ENCODE measurements at places on chromosomes 2 and 18.

GRCh38 chr2:208618220-208618619 is 211.6 kb downstream of the PTH2R start:
- DNase-seq: no peak

DNA sequence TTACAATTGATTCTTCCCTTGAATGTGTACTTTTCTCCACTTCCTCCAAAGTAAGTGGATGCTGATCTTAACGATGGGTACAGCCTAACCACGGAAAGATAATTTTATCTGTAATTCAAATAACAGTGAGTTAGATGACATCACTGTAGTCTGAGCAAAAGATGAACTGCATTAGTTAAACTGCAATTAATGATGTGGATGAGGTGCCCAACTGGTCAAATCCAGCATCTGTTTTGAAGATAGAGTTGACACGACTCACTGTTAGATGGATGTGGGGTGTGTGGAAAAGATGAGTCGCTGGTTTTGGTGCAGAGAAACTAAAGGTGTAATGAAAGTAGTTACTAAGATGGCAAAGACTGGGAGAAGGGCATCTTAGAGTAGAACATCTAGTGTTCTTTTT is 270.5 kb upstream of the MEIS1 start:
- no peak for DNase-seq

DNA sequence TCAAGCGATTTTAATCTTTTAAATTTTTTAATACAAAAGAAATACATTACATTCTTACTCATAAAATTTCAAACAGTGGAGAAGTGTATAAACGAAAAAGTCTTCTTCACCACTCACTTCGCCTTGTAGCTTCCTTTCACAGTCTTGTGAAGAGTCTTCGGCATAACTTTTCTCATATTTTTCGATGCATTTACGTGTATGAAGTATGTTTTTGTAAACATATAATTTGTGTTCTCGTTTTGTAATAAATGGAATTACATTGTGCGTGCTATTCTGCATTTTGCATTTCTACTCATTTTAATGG is 1.1 kb downstream of the SP140L start:
- DNase-seq: no peak

DNA sequence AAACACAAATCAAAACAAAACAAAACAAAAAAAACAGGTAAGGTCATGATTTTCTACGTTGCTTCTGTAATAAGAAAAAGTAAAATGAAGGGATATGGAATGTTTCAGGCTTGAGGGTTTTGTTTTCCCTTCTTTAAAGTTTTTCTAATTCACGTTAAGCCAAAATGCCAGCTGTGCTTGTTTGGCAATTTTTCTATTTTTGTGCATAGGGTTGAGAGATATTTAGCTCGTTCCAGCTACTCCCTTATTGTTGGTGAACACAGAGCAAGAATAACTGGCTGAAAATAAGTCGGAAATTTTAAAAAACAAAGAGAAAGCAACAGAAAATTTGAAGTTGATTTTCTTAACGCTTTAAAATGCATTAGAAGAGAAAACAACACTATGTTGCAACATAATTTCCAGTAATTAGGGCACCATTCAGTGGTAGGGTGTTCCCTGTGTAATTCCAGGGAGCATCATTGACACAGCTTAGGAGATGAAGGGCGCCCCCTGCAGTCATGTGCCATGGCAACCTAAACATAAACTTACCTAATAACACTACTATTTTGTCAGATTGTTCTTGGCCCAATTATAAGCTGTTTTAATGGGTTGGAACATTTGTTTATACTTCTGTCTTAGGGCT is 99.5 kb downstream of the DTNA start:
- DNase-seq: no peak

DNA sequence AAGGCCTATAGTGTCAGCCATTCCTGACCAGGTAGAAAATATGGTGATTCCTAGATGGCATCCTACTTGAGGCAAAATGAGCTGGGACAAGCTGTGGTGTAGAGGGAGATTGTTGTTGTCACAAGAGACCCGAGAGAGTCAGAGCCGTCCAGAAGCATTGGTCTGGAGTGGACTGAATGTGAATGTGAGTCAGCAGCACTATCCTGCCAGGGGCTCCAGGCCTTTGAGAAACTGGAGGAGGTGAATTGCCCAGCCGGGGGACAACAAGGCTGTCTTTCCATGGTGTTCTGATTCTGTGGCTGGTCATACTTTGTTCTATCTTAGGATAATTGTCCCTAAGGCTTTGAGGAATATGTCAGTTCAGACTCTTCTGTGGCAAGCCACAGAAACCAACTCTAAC is 29.4 kb upstream of the EIF2AK3 start:
- no peak for DNase-seq

- peak; percentile 14 for DNase-seq
Measured at GRCh38 chr2:48450936-48451602, 78.9 kb upstream of the STON1 start.

DNA sequence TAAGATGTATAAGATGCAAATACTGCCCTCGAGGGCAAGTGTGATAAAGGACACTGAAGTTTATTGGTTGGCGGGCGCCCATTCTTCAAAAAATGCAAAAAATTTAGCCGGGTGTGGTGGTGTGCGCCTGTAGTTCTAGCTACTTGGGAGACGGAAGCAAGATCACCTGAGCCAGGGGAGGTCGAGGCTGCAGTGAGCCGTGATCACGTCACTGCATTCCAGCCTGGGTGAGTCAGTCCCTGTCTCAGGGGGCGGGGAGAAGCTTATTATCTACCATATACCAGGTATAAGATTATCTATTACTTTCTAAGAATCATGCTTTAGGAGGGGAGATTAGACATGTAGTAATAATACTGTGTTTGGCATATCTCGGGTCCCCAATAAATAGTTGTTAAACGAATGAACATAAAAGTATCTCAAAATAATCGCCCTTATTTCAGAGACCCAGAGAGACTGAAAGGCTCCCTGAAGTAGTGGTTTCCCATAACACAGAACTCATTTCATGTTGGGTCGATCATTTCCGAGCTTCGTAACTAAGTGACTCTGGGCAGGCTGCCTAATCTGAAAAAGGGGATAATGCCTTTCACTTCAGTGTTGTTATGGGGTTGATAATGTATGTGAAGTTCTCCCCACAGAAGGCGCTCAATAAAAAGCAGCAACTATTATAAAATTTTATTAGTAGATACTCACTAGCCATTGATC is 1.2 kb upstream of the SELENOI start:
- peak; percentile 61 for DNase-seq

GRCh38 chr2:18247282-18248110 is 313.0 kb downstream of the RDH14 start:
- DNase-seq: no peak

DNA sequence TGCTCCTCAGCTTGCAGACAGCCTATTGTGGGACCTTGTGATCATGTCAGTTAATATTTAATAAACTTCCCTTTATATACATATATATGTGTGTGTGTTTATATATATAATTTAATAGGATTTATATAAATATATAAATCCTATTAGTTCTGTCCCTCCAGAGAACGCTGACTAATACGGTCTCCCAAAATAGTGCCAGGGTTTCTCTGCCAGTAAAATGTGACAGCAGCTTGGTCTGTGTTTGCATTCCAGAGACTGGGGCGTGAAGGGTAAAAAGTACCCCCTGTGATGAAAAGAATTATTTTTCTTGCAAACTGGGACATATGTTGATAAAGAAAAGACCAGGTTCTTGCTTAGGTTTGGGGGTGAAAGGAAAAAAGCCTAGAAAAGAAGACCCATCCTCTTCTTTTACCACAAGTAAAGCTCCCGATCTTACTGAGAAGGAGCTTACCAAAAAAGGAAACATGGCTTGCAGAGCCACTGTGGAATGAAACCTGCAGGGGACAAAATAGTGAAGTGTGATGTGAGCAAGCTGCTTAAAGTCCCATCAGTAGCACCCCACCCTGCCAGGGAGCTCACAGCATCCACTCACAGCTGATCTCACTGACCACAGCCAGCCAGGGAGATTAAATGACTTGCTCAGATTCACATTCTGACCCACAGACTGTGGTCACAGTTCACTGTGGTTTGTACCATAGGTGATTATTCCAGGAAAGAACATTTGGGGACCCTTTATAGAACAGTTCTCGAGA is 110.9 kb upstream of the RMP24 start:
- DNase-seq: no peak

- no peak for DNase-seq
Measured at GRCh38 chr2:227036527-227036926, 127.5 kb downstream of the COL4A4 start.

GRCh38 chr2:236627193-236627592 is 57.6 kb downstream of the ACKR3 start:
- no peak for DNase-seq

GRCh38 chr18:56323673-56324072 is 314.7 kb downstream of the TXNL1 start:
- DNase-seq: no peak

- no peak for DNase-seq
Measured at GRCh38 chr2:34332813-34333212, 733.7 kb upstream of the FAM98A start.

GRCh38 chr18:79615586-79615985 is 64.0 kb upstream of the CTDP1 start:
- no peak for DNase-seq

DNA sequence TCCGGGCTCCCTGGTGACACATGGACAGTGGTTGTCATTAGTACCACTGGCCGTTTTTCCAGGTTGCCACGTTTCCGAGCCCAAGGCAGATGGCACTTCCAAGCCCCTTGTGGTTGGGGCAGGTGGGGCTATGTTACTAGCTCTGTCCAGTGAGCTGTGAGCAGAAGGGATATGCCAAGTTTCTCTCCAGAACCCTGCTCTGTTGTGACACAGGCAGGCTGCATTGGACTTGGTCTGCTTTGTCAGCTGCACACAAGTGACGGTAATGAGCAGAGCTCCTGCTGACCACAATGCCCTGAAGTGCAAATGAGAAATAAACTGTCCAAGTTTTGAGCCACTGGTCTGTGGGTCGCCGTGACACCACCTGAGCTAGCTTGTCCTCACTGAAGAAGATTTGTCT is 118.8 kb downstream of the GYPC start:
- DNase-seq: no peak

DNA sequence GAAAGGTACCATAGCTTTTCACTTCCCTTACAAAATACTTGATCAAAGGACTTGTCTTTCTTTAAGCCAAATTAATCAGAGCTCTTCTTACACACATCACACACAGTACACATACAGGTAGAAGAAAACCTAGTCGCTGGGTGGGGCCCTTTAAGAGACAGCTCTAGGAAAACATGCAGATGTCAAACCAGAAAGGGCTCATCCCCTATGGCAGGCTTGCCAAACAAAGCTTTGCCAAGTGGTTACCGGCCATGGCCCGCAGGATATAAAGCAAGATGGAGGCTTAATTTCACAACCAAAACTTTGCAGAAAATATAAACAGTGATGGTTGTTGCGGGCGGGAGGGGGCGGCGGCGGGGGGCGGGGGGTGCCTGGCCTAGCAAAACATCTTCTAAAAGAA is 2156.0 kb upstream of the PIK3C3 start:
- DNase-seq: peak; percentile 15

- DNase-seq: no peak
Measured at GRCh38 chr2:120770641-120771040, 35.0 kb downstream of the GLI2 start.

GRCh38 chr2:105081006-105081601 is 43.2 kb downstream of the MRPS9 start:
- no peak for DNase-seq

GRCh38 chr18:8162802-8163201 is 446.4 kb upstream of the RAB12 start:
- DNase-seq: no peak

All from hematopoietic multipotent progenitor cell treated with erythropoietin and hydrocortisone succinate and interleukin-3 and kit ligand, for 15 days (in vitro differentiated cells).